ENCODE measurements at places on chromosomes 2 and 18.

DNA sequence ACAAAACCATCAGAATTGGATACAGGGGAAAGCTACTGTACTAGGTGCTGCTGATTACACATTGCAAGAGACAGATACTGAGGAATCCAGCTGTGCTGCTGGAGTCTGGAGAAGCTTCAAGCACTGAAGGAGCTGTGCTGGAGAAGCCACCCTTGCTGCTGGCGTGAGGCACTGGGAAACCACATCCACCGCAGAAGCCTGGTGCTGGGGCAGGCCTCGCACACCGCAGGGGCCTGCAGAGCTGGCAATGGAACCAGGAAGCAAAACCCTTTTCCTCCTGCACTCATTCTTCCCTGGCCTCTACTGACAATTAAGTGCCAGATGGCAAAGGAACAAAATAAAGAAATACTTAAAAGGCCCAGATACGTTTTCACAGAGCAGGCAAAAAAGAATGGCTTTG, 94.4 kb upstream of the MSH6 start:
- DNase-seq = no peak

DNA sequence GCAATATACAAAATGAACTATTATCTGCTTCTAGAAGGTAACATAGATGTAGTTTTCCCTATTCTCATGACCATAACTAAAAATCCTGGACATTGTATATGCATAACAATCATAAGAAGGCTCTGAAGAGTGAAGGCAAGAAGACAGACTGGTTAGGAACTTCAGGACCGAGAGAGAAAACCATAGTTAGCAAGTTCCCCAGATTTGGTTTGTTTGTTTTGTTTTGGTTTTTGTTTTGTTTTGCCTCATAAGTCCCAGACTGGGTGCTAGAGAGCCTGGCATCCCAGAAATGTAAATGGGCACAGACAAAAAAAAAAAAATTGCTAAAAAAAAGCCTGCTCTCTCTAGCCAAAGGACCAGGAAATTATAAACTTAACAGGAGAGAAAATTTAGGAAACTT, 192.2 kb upstream of the FBXO11 start:
- no peak for DNase-seq

GRCh38 chr18:68083131-68083530, 566.6 kb upstream of the DSEL start:
- DNase-seq = no peak

DNA sequence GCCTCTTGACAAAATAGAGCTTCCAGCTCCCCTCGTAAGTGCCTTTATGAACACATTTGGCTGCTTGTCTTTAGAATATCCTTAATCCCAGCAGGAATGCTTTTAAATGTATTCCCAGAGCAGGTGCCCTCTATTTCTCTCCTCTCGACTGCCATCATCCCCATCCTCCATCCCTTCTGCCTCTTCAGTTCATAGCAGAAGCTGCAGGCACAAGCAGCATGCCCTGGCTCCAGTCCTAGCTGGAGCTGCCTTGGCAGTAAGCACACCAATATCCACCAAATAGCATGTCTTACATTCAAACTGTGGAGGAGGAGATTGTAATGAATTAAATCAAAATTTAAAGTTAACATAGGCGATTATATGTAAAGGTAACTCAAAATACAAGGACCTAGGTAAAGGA, 891.3 kb upstream of the SLC39A10 start:
- DNase-seq = no peak

- DNase-seq = no peak
Measured at GRCh38 chr18:79792096-79792987, 5.4 kb upstream of the KCNG2 start.

DNA sequence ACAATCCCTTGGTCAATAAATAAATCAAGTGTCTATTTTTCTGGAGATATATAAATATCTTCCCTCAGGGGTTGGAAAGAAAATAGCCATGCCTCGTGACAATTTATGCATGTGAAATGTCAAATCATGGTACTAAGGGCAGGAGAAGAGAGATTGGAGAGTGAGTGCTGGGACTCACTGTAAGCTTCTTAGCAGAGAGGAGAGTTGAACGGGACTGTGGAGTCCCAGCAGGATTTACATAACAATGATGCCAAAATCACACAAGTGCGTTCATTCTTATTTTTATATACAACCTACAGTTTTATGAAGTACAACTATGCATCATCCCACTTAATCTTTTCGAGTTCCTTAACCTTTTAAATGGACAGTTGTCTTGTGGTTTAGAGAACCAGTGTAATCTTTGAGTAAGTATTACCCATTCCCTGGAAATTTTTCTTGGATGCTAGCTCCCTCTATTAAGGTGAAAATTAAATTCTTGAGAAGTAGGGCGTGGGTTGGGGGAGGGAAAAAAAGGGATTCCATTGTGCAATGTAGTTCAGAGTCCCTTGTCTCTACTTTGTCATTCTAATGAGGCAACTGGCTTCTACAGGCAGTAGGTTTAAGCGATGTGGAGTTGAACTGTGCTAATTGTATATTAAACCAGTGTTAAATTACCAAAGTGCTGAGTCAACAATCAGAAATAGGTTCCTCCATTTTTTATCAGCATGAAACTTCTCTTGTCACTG, 143.6 kb upstream of the EPHA4 start:
- DNase-seq = no peak

GRCh38 chr18:27579364-27579763, 394.3 kb upstream of the CHST9 start:
- DNase-seq = no peak

- no peak for DNase-seq
Measured at GRCh38 chr2:186950694-186951093, 101.7 kb upstream of the ZSWIM2 start.

DNA sequence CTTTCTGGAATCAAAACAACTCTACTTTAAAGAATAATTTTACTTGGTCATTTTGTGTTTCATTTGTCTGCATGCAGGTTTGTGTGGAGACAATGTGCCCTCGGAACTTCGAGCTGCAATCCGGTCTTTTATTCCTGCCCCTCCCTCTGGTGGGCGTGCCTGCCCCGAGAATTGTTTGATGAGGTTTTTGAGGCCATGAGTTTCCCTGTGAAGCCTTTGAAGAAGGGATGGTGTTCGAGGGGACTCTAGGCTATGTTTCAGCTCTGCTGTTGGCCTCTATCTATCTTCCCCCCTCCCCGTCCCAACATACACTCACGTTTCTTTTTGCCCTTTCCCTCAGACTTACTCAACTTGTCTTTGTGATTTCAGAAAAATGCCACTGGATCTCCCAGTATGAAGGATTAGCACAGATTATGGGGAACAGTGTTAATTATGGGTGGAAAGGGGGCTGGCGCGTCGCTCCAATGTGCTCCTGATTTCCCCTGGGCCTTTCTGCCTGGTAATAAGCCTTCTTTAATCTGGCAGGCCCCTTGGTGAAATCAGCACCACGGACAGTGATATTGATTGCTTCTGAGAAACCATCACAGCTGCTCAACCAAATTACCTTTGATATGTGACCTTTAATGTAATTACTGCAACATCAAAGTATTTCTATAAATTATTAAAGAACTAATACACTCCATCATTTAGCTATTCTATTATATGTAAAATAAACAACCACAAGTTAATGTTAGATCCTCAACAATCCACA, 82.2 kb downstream of the CELF4 start:
- DNase-seq = no peak

DNA sequence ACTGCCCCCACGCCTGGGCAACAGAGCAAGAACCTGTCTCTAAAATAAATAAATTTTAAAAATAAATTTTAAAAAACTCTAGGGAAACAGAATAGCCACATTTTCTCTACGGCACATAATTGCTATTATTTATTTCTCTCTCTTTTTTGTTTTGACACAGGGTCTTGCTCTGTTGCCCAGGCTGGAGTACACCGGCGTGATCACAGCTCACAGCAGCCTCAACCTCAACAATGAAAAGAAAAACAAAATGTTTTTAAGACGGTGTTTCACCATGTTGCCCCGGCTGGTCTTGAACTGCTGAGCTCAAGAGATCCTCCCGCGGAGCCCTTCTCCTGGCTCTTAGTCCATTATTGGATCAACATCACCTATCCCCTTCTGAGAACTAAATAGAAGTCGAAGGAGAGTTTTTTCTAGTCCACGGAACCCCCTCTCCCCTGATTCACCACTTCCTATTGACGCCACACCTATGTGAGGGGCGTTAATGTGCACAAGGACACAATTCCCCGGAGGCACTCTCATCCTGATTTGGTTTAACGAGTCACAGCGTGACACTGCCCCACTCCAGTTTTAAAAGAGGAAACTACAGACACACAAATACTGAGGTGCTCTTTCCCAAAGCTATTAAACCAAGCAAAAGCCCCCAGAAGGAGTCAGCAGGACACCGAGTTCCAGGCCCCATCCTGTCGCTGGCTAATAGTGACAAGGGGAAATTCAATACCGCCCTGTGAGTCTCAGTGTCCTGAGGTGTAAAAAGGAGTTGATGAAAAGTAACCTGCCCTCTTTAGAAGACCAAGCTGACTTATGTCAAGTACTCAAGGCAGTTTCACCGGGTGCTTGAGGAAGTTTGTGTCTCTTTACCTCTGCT, 1.1 kb downstream of the NPC1 start:
- DNase-seq = peak; percentile 35

- DNase-seq = no peak
Measured at GRCh38 chr18:56962322-56962721, 184.6 kb upstream of the BOD1L2 start.

DNA sequence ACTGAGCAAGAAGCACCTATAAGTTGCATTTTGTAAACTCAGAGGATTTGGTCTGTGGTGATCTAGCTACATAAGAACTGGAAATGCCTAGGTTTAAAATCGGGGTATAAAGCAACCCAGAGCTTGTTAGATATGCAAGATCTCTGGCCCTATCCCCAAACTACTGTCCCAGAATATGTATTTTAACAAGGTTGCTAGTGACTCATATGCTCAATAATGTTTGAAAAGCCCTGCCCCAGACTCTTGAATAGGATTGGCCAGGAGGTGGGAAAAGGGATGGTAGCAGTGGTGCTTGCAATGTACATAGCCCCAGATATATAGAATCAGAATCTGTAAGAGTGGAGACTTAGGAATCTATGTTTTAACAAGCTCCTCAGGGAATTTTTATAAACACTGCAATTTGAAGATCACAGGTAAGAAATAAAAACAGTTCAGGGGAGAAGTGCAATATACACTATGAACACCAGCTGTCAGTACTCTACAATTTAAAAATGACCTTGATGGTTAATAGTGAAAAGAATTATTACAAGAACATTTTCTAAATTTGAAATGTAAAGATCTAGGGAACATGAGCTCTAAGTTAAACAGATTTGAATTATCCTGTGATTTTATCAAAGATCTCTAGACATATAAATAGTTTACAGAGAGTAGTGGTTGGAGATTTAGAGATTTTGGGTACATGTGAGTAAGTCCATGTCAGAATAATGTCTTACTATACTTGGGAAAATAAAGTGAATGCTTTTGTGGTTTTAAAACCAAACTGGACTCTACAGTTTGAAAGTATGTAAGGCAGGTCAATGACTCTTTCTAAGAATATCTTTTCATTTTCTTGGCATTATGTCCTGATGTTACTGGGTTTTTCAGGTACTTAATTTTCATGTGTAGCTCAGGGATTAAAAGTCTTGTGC, 7.7 kb upstream of the MMADHC start:
- DNase-seq = no peak

GRCh38 chr2:238413368-238413767, 13.4 kb upstream of the ASB1 start:
- no peak for DNase-seq

DNA sequence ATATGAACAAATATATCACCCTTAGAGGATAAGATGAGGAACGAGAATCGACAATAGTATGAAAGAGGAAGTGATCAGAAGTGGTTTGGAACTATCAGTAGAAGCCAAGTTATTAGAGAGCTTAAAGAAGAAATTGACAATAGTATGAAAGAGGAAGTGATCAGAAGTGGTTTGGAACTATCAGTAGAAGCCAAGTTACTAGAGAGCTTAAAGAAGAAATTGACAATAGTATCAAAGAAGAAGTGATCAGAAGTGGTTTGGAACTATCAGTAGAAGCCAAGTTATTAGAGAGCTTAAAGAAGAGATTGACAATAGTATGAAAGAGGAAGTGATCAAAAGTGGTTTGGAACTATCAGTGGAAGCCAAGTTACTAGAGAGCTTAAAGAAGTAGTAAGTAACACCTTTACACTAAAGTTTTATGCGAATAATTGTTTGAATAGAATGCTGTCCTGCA, 175.5 kb downstream of the ZNF407 start:
- DNase-seq = no peak

DNA sequence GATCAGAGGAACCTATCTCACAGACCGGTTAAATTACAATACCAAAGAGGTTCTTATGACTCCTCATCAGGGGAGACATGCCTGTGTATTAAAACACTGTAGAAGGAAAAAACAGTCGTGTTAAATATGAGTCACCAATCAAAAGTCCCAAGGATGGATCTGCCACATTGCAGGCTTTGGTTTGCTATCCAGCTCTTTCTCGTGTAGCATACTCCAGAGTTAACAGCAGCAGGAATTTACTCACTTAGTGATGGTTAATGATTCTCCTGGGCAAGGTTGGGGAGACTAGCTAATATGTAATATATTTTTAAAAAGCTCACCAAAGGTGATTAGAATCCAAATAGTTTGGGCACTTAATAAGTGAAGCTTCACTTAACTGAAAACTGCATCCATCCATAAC, 109.7 kb downstream of the MBD5 start:
- no peak for DNase-seq

DNA sequence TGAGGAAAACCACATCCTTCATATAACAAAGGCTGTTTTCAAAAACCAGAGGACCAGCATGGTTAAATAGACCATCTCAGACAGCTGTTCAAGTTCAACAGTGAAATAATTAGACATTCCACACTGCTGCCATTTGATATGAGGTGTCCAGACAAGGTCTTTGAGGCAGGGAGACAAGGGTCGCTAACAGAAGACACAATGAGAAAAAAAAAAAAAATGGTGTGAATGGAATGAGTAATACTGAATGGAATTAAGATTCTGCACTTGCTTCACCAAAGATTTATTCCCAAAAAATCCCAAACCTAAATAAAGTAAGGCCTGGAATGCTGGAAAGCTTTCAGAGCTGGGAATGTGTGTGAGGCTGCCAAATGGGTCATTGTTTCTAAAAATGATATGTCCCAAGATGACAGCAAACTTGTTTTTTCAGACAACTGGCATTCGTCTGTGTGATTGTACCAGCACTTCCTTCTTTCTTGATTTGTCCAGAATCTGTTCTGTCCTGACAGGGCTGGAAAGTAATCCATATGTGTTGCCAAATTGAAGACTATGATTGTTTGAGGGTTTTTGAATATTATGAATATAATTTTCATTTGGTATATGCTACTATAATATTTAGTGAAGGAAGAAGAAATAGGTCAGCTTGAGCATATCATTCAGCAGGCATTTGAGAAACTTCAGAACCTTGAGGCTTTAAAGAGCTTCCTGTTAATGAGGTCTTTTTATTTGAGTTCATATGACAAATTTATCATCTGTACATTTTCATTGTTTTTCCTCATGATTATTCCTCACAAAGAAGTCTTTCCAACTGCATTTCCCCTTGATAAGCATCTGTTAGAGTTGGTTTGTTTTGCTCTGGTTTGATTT, 85.2 kb upstream of the ITGA4 start:
- no peak for DNase-seq

Data from SW 1271 (cell line).